Upper lobe of right lung (tissue), 1 donor: ENCODE measurements at places on chromosomes 4 and X. TPM values are rescaled to one million over a fixed set of nuclear protein-coding genes. Genes with fewer than 3 reads are reported as not detected.

Gene IKBKG
- total RNA-seq, result 33.4 TPM

Gene GRPEL1
- 27.8 TPM for total RNA-seq

Gene GPR50
- total RNA-seq, result not detected

Gene NAP1L3
- total RNA-seq, result 1.2 TPM

Gene YY2
- 1.5 TPM for total RNA-seq

Gene CPXCR1
- not detected for total RNA-seq

Gene CXorf49
- not detected for total RNA-seq

Gene CT45A2
- not detected for total RNA-seq

Gene AKAP14
- total RNA-seq, result not detected

Gene FHDC1
- total RNA-seq, result 25.7 TPM

Gene ARAP2
- 57.2 TPM for total RNA-seq

Gene UGT2B11
- not detected for total RNA-seq

Gene TCEAL7
- 2.6 TPM for total RNA-seq

Gene C4orf51
- not detected for total RNA-seq

Gene FDCSP
- not detected for total RNA-seq

Gene CTAG2
- total RNA-seq, result not detected

Gene LGI2
- total RNA-seq, result 0.84 TPM

Gene MGAT4D
- not detected for total RNA-seq

Gene MAGEC1
- not detected for total RNA-seq

Gene DKK2
- 15.1 TPM for total RNA-seq

Gene SLITRK4
- total RNA-seq, result 0.58 TPM

Gene TRIM2
- total RNA-seq, result 35.9 TPM

Gene SLC10A4
- total RNA-seq, result 3.1 TPM

Gene MAP3K15
- 2.1 TPM for total RNA-seq

Gene LRP2BP
- total RNA-seq, result 0.72 TPM

Gene SUPT20HL1
- total RNA-seq, result not detected

Gene BEX1
- total RNA-seq, result 1.0 TPM

Gene NOX1
- total RNA-seq, result not detected

Gene C4orf36
- 2.3 TPM for total RNA-seq

Gene SPIN2A
- total RNA-seq, result 0.69 TPM

Gene DIAPH2
- total RNA-seq, result 32.9 TPM

Gene ASMT
- not detected for total RNA-seq

Gene REPS2
- total RNA-seq, result 18.9 TPM

Gene SRP72
- 85.4 TPM for total RNA-seq

Gene KIF4A
- total RNA-seq, result 0.75 TPM

Gene TCEAL2
- total RNA-seq, result 5.4 TPM

Gene PABPC4L
- 0.98 TPM for total RNA-seq
